ENCODE measurements at places on chromosomes 5 and 9. TPM values are rescaled to one million over a fixed set of nuclear protein-coding genes. Genes with fewer than 3 reads are reported as not detected.
A peak's percentile ranks its signal among the peaks of the same experiment; 100 is the strongest.

DNA sequence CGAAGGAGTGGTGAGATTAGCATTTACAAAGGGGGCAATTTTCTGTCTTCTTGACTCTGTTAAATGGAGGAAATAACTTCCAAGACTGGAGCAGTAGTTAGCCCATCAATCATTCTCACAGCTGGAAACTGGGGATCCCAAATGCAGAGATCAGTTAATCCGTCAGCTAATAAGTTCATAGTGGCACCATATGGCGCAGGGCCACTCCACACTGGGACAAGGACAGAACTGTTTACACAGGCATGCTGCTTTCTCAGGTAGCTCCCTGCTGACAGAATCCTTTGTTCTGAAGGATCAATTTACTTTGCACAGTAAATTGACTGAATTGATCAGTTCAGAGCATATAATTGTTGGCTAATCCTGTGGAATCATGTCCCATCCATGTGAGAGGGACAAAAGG is 395.7 kb downstream of the TMEM161B start:
- H3K27ac ChIP-seq: no peak overlapping the region
- H3K4me3 ChIP-seq: no peak overlapping the region
- DNase-seq: no peak
- no peaks in the 10 kb centered on the region for H3K27me3 ChIP-seq
- H3K36me3 ChIP-seq: no peaks in the 10 kb centered on the region
- H3K4me1 ChIP-seq: no peaks in the 10 kb centered on the region

DNA sequence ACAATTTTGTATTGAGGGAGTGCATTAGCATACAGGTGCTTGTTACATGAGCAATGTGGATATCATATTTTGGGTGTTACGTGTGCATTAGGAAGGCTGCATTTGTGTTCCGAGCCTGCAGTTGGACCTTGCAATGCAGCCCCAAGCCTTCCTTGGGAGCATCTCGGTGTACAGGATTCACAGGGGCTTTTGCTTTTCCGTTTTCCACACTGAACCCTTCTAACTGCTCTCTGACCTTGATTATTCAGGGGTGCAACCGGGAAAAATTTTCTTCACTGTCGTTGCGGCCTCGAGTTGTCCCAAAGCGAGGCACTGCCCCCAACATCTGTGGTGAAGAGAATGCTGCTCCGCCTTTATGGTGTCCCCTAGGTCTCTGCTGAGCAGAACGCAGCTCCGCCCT is 80.1 kb upstream of the PLEKHG4B start:
- DNase-seq: no peak
- H3K4me3 ChIP-seq: no peak overlapping the region

DNA sequence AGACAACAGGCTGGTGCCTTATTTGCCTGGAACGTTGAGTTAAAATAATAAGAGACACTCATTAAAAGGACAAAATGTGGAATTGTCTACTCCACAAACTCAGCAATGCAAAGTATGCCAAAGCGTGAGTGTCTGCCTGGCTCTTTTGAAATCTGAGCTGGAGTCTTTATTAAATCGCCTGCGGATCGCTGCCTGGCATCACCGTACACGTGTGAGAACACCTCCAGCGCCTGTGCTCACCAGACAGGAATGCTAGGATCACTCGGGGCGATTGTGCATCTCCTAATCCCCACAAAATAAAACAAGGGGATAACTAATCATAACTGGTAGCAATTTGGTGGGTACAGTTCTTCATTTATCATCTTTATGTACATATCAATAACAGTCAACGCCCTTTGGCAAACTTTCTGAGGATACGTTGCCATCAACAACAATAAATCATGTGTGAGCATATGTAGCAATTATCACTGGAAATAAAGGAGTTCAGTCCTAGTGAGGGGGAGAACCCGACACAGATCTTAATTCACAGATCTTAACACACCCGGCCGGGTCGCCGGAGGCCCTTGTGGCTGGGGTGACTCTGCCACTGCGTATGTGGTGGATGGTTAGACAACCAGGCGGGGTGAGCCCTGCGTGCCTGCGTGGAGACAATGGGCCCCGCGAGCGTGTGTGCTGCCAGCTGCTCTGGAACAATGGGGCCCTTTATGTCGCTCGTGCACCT is 284.9 kb upstream of the IRX1 start:
- H3K27ac ChIP-seq: no peak overlapping the region
- no peak for DNase-seq
- H3K36me3 ChIP-seq: no peaks in the 10 kb centered on the region
- H3K4me1 ChIP-seq: no peaks in the 10 kb centered on the region
- H3K27me3 ChIP-seq: no peaks in the 10 kb centered on the region
- H3K4me3 ChIP-seq: no peak overlapping the region

- H3K27me3 ChIP-seq: peaks cover 5% of the 10 kb centered on the region
- H3K4me1 ChIP-seq: peaks cover 19% of the 10 kb centered on the region
- H3K36me3 ChIP-seq: no peaks in the 10 kb centered on the region
- no peak overlapping the region for H3K27ac ChIP-seq
- DNase-seq: no peak
Observed at GRCh38 chr5:133818031-133818431, 150.4 kb downstream of the C5orf15 start.

DNA sequence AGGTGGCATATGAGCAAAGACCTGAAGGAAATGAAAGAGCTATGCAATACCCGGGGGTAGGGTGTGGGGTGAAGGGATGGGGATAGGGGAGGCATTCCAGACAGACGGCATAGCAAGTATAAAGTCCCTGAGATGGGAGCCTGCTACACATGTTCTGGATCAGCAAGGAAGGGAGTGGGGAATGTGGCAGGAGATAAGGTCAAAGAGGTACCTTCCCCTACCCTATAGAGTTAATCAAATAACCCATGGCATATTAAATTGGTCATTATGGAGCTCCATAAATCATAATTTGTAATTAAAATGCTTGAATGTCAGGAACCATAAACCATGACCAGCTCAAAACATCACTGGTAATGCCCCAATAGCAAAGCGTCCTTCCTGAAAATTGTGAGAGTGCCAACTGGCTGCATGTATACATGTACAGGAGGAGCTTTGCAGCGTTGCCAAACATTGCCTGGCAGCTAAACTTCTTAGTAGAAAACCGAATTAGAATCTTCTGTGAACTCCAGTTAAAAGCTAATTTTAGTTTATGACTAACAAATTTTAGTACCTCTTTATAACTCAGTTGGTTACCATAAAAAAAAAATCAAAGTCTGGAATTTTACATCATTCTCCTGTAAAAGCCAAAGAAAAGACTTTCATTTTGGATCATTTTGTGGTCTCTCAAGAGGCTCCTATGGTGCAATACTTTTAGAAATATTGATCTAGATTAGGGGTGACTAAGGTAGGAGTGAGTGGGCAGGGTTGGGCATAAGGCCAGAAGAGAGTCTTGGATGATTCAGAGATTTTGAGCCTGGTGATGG is 4.7 kb downstream of the DNAI1 start:
- H3K36me3 ChIP-seq: no peaks in the 10 kb centered on the region
- no peak for DNase-seq
- H3K4me3 ChIP-seq: no peak overlapping the region
- H3K4me1 ChIP-seq: peaks cover 20% of the 10 kb centered on the region
- H3K27me3 ChIP-seq: peaks cover 31% of the 10 kb centered on the region

DNA sequence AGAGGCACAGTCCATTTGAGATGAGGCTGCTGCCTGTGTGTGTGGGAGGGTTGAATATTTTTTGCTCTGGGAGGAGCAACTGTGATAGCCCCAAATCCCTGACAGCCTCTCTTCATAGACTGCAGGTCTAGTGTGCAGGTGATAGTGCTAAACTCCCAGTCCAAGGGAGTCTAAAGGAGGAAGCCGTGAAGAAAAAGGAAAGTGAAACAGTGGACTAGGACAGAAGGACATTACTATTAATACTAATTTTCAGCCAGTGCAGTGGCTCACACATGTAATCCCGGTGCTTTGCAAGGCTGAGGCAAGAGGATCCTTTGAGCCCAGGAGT is 295.0 kb downstream of the PDE4D start:
- no peaks in the 10 kb centered on the region for H3K27me3 ChIP-seq
- DNase-seq: no peak
- no peaks in the 10 kb centered on the region for H3K36me3 ChIP-seq
- H3K27ac ChIP-seq: peak overlapping the region; percentile 21
- H3K4me3 ChIP-seq: peak overlapping the region; percentile 32

DNA sequence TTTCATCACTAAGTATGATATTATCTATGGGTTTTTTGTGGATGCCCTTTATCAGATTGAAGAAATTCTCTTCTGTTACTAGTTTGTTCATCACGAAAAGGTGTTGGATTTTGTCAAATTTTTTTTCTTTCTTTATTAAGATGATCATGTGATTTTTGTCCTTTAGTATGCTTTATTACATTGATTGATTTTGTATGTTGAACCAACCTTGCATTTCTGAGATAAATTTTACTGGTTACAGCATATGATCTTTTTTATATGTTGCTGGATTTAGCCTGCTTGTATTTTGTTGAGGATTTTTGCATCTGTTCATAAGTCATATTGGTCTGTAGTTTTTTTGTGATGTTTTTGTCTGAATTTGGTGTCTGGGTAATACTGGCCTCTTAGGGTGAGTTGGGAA is 42.8 kb downstream of the RAD23B start:
- H3K4me3 ChIP-seq: no peak overlapping the region
- peaks cover 14% of the 10 kb centered on the region for H3K36me3 ChIP-seq
- peaks cover 4% of the 10 kb centered on the region for H3K4me1 ChIP-seq
- H3K27ac ChIP-seq: no peak overlapping the region

LNPEP gene
- 38.3 TPM for polyA plus RNA-seq

PNPLA7 gene
- 3.0 TPM for polyA plus RNA-seq

DNA sequence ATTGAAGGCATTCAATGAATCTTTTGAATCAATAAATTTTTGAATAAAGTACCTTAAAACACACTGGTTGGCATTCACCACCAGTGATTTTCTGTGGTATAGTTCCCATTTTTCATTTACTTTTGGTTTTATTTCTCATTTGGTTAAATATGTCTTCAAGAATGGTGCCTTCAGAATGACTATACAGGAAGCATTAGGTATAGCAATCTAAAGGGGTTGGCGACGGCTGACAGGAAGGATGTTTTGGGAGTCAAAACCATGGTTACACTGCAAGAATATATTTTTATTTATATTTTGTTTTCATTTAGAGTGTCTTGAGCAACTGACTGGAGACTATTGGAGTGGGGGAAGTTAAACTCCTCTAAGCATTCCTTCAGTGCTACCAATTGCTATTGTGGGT is 235.7 kb downstream of the HTR1A start:
- H3K4me3 ChIP-seq: no peak overlapping the region
- no peaks in the 10 kb centered on the region for H3K36me3 ChIP-seq
- no peak for DNase-seq
- H3K27me3 ChIP-seq: no peaks in the 10 kb centered on the region
- no peak overlapping the region for H3K27ac ChIP-seq

AGXT2 gene
- not detected for polyA plus RNA-seq

ADGRD2 gene
- polyA plus RNA-seq: not detected

DNA sequence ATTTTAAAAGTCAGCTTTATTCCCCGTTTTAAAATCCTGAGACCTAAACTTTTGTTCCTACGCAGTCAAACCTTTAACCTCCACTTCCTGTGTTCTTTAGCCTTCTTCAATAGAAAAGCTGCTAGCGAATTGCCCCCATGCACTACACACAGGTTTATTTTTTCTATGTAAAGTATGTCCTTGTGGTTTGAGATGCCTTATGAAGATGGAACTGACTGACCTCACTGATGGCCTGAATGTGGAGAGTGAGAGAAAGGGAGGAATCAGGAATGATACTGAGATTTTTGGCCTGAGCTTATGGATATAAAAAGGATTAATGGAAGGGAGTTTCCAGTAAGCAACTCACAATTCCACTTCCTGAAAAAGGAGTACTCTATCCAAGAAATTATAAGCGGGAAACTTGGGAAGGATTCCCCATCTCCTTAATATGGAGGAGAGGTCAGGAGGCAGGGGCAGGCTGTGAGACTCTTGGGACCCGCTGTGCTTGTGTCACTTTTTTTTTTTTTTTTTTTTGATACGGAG is 89.5 kb downstream of the UGCG start:
- no peak overlapping the region for H3K27ac ChIP-seq
- H3K4me1 ChIP-seq: peaks cover 48% of the 10 kb centered on the region
- H3K4me3 ChIP-seq: peak overlapping the region; percentile 57
- DNase-seq: no peak

- H3K4me1 ChIP-seq: no peaks in the 10 kb centered on the region
- no peaks in the 10 kb centered on the region for H3K27me3 ChIP-seq
- no peak for DNase-seq
- no peak overlapping the region for H3K27ac ChIP-seq
Observed at GRCh38 chr9:103991698-103992097, 102.4 kb upstream of the SMC2 start.

DNA sequence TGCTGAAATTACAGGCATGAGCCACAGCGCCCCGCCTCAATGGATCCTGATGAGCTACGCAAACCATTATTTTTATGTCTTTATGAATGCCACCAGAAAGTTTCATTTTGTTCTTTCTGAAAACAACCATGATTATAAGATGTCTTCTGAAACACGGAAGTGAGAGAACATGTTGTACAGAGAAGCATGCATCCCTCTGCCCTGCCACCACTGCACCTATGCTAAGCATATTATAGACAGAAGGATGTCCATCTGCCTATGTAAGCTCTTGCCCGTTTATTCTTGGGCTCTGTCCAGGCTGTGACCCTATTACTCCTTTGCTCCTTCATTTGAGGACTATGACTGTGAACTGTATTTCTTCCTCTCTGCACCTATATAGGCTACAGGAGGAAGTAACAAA is 74.3 kb downstream of the GRAMD2B start:
- no peak overlapping the region for H3K27ac ChIP-seq
- peaks cover 9% of the 10 kb centered on the region for H3K27me3 ChIP-seq
- DNase-seq: no peak
- no peak overlapping the region for H3K4me3 ChIP-seq
- no peaks in the 10 kb centered on the region for H3K4me1 ChIP-seq
- H3K36me3 ChIP-seq: no peaks in the 10 kb centered on the region

- H3K36me3 ChIP-seq: peaks cover 22% of the 10 kb centered on the region
- H3K27ac ChIP-seq: no peak overlapping the region
- H3K27me3 ChIP-seq: no peaks in the 10 kb centered on the region
- H3K4me3 ChIP-seq: no peak overlapping the region
- no peak for DNase-seq
Observed at GRCh38 chr5:95895771-95896170, 65.9 kb downstream of the ELL2 start.

DNA sequence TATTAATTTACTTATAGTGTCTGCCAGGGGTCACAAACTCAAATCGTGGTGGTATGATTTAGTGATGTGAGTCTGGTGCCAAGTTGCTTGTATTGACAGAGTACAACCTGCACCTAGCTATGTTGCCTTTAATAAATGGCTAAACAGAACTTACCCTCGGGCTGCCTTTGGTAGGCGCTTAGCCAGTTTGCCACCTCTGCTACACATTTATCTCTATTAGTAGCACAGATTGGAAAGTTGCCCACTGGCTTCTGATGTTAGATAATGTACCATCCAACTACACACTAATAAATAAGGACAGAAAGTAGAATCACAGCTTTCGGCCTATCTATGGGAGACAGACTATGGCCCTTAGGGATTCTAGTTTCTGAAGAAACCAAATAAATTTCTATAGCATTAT is 368.4 kb downstream of the MAN2A1 start:
- H3K27ac ChIP-seq: no peak overlapping the region
- peaks cover 10% of the 10 kb centered on the region for H3K4me1 ChIP-seq
- DNase-seq: no peak
- H3K27me3 ChIP-seq: no peaks in the 10 kb centered on the region

TTC39B gene
- polyA plus RNA-seq: 3.8 TPM

EGFL7 gene
- not detected for polyA plus RNA-seq

LHX3 gene
- polyA plus RNA-seq: not detected

MAMDC4 gene
- not detected for polyA plus RNA-seq

All from naive B cell (primary cell).